Activated CD4-positive, alpha-beta T cell treated with anti-CD3 and anti-CD28 coated beads, Interleukin-2, amount 10 ng/mL, durations not matched to agents 24 days and 14 days (primary cell): ENCODE measurements at places on chromosomes 1 and 21. TPM values are rescaled to one million over a fixed set of nuclear protein-coding genes. Genes with fewer than 3 reads are reported as not detected.

The ESPN gene
- 0.49 and 1.3 TPM in 2 replicates for total RNA-seq

The KMO gene
- 0.09 TPM in 1 of 2 replicates, not detected in the other for total RNA-seq

The DENND2D gene
- 175 and 180 TPM in 2 replicates for total RNA-seq

The PCAT6 gene
- total RNA-seq, result 0.83 and 1.4 TPM in 2 replicates

The CELA3B gene
- total RNA-seq, result not detected in 2 replicates

The INKA2 gene
- total RNA-seq, result 2.4 and 2.6 TPM in 2 replicates

The TAS1R3 gene
- 0.28 and 0.38 TPM in 2 replicates for total RNA-seq

The LRRN2 gene
- total RNA-seq, result 0.05 TPM in 1 of 2 replicates, not detected in the other

The OR2M3 gene
- total RNA-seq, result not detected in 2 replicates

The C1QB gene
- not detected in 2 replicates for total RNA-seq

The ADORA3 gene
- total RNA-seq, result not detected in 2 replicates

The SMIM1 gene
- 0.66 and 1.4 TPM in 2 replicates for total RNA-seq

DNA sequence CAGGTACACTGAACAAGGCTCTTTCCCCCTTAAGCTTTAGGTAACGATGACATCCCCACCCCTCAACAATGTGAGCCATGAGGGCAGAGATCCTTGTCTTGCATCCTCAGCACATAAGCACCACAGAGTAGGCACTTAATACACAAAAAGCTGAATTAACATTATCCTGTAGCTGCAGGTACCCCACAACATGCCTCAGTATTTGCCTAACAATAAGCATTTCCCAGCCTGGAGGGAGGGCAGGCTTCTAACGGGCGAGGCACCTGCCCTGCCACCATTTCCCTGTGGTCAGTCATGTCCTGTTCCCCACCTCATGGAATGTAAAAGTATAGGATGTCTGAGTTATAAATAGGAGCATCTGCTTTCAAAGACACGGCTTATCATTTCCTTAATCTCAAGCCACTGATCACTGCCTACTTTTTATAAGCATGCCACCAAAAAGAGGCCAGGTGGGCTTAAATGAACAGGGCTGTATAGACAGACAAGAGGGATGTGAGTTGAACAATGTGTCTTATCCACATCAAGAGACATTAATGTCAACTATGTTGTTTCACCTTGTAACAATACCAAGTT is 3.4 kb downstream of the CAPZB start:
- H3K36me3 ChIP-seq, result peaks cover 28% of the 10 kb centered on the region
- peak overlapping the region; percentile 97 for H3K4me3 ChIP-seq
- no peaks in the 10 kb centered on the region for H3K27me3 ChIP-seq
- H3K4me1 ChIP-seq, result peaks cover 73% of the 10 kb centered on the region
- no peak for DNase-seq

- H3K36me3 ChIP-seq, result no peaks in the 10 kb centered on the region
- H3K27ac ChIP-seq, result no peak overlapping the region
These were observed 14.4 kb downstream of the PRR9 start for GRCh38 chr1:153231785-153232184.

GRCh38 chr1:61157468-61157987 is 75.2 kb downstream of the NFIA start:
- H3K4me3 ChIP-seq, result no peak overlapping the region
- no peaks in the 10 kb centered on the region for H3K36me3 ChIP-seq

- peaks cover 29% of the 10 kb centered on the region for H3K4me1 ChIP-seq
- H3K4me3 ChIP-seq, result no peak overlapping the region
- peaks cover 2% of the 10 kb centered on the region for H3K36me3 ChIP-seq
- no peak for DNase-seq
- no peaks in the 10 kb centered on the region for H3K27me3 ChIP-seq
These were observed 74.8 kb upstream of the HSPA13 start for GRCh38 chr21:14457762-14458161.

- H3K27me3 ChIP-seq, result no peaks in the 10 kb centered on the region
- no peak overlapping the region for H3K27ac ChIP-seq
These were observed 24.4 kb upstream of the PAXBP1 start for GRCh38 chr21:32795802-32796559.

DNA sequence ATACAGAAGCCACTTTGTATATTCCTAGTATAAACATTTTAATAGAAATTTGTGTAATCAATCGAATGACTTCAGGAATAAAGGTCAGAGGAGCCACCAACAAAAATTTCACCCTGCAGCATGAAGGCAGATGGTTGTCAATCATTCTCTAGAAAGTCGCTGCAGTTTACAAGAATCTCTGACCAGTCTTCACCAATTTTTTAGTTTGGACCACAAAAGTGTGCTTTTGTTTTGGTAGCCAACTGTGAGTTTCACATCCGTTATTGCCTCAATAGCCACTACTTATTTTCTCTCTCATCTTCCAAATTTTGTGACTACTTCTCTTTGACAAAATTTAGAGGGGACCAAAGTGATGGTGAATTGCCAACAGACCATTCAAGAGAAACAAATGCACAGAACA is 1155.6 kb downstream of the AMY1C start:
- H3K4me1 ChIP-seq, result no peaks in the 10 kb centered on the region
- H3K4me3 ChIP-seq, result no peak overlapping the region
- H3K36me3 ChIP-seq, result no peaks in the 10 kb centered on the region

DNA sequence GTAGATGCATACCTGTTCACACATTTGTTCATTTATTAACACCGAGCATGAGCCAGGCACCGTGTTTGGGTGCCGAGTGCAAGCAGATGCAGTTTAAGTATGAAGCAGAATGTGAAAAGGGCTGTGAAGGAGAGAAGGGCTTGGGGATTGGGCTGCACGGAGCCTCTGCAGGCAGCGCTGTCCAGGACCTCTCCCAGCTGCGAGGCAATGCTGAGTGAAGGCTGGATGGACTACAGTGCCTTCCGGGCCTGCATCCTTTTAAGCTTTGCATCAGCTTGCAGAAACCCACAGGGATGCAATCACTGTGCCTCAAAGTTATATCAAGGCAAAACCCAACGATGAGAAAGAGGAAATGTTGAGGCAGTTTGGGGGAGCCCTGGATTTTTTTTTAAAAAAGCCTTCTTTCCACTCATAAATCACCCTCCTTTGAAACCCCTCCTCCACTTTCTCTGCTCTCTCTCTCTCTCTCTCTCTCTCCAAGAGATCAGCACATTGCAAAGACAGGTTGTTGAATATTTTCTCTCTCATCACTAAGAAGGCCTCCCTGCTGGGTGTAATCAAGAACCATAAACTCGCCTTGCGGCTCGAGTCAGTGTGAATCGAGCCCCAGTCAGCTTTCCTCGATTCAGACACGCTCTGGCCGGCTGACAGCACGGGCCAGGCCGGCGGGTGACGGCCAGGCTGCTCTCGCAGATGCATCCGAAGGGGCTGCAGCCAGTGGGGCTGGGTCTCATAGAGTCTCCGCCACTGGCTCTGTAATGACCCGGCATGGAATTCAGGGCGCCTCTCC is 89.2 kb upstream of the POU3F1 start:
- H3K4me3 ChIP-seq, result no peak overlapping the region
- DNase-seq, result no peak
- no peak overlapping the region for H3K27ac ChIP-seq
- H3K36me3 ChIP-seq, result no peaks in the 10 kb centered on the region
- H3K4me1 ChIP-seq, result no peaks in the 10 kb centered on the region
- H3K27me3 ChIP-seq, result peaks cover 74% of the 10 kb centered on the region

DNA sequence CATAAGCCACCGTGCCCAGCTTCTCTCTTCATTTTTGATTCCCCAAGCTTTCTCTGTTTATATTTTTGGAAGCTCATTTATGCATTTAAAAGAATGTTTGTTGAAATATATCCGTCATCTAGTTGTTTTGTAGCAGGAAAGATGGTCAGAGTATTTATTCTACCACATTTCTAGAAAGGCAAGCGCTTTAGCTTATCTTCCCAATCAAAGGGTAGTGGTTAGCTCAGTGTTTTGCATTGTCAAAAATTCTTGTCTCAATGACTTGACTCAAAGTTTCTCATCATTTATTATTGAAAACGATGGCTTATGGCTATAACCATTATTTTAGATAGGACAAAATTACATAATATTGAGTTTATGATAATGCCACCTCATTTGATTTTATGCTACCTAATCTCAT is 116.1 kb upstream of the ZP4 start:
- no peak for DNase-seq
- H3K4me1 ChIP-seq, result no peaks in the 10 kb centered on the region
- H3K36me3 ChIP-seq, result no peaks in the 10 kb centered on the region
- no peak overlapping the region for H3K27ac ChIP-seq
- no peak overlapping the region for H3K4me3 ChIP-seq

GRCh38 chr1:180982422-180982821 is 40.2 kb downstream of the STX6 start:
- peak overlapping the region; percentile 58 for H3K4me3 ChIP-seq
- DNase-seq, result no peak
- H3K4me1 ChIP-seq, result peaks cover 31% of the 10 kb centered on the region

GRCh38 chr1:229803626-229804217 is 177.7 kb downstream of the URB2 start:
- H3K4me3 ChIP-seq, result no peak overlapping the region
- no peak for DNase-seq
- no peaks in the 10 kb centered on the region for H3K4me1 ChIP-seq
- no peaks in the 10 kb centered on the region for H3K36me3 ChIP-seq
- no peaks in the 10 kb centered on the region for H3K27me3 ChIP-seq

- H3K4me3 ChIP-seq, result no peak overlapping the region
- DNase-seq, result peak; percentile 74
- H3K4me1 ChIP-seq, result peaks cover 11% of the 10 kb centered on the region
- H3K27me3 ChIP-seq, result peaks cover 18% of the 10 kb centered on the region
These were observed 9.8 kb upstream of the CELSR2 start for GRCh38 chr1:109239409-109240068.

DNA sequence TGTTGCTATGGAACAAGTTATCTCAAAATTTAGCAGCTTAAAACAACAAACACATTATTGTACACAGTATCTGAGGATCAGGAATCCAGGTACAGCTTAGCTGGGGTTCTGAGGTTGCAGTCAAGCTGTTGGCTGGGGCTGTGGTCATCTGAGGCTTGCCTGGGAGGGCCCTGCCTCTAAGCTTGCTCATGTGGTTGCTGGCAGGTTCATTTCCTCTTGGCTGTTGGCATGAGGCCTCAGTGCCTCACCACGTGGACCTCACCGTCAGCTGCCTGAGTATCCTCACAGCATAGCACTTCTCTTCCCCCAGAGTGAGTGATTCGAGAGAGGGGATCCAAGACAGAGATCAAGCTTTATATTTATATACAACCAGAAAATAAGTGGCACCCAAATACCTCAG is 18.6 kb downstream of the NTPCR start:
- H3K4me1 ChIP-seq, result peaks cover 14% of the 10 kb centered on the region
- H3K27ac ChIP-seq, result peak overlapping the region; percentile 32
- H3K27me3 ChIP-seq, result no peaks in the 10 kb centered on the region

DNA sequence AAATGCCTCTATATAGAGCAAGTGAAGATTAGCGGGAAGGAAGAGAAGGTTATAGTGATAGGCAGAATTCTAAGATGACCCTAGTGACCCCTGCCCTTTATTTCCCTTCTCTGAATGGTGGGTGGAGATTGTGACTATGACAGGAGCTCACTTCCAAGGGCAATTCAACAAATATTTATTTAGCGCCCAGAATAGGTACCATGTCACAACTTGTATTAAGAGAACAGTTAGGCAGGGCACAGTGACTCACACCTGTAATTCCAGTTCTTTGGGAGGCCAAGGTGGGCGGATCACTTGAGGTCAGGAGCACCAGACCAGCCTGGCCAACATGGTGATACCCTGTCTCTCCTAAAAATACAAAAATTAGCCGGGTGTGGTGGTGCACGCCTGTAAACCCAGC is 236.0 kb upstream of the POGK start:
- no peak overlapping the region for H3K27ac ChIP-seq
- no peak for DNase-seq
- no peaks in the 10 kb centered on the region for H3K27me3 ChIP-seq
- no peaks in the 10 kb centered on the region for H3K4me1 ChIP-seq
- no peaks in the 10 kb centered on the region for H3K36me3 ChIP-seq
- no peak overlapping the region for H3K4me3 ChIP-seq

- H3K27me3 ChIP-seq, result peaks cover 58% of the 10 kb centered on the region
- peak within 1 kb of the TSS; percentile 26 for H3K27ac ChIP-seq
- H3K4me1 ChIP-seq, result peaks cover 5% of the 10 kb centered on the region
- H3K4me3 ChIP-seq, result peak within 1 kb of the TSS; percentile 73
- DNase-seq, result peak; percentile 87
These were observed at the start of gene BACE2 for GRCh38 chr21:41167348-41168342. TSS of gene BACE2 (plus strand) at chr21:41168160. CDS start at chr21:41168264, 104 bp downstream.

GRCh38 chr1:52142220-52143183 is 613 bp downstream of the ZFYVE9 start:
- H3K36me3 ChIP-seq, result no peaks in the 10 kb centered on the region
- H3K27ac ChIP-seq, result peak overlapping the region; percentile 74
- H3K27me3 ChIP-seq, result peaks cover 31% of the 10 kb centered on the region
- peak; percentile 77 for DNase-seq
- H3K4me3 ChIP-seq, result peak overlapping the region; percentile 81

DNA sequence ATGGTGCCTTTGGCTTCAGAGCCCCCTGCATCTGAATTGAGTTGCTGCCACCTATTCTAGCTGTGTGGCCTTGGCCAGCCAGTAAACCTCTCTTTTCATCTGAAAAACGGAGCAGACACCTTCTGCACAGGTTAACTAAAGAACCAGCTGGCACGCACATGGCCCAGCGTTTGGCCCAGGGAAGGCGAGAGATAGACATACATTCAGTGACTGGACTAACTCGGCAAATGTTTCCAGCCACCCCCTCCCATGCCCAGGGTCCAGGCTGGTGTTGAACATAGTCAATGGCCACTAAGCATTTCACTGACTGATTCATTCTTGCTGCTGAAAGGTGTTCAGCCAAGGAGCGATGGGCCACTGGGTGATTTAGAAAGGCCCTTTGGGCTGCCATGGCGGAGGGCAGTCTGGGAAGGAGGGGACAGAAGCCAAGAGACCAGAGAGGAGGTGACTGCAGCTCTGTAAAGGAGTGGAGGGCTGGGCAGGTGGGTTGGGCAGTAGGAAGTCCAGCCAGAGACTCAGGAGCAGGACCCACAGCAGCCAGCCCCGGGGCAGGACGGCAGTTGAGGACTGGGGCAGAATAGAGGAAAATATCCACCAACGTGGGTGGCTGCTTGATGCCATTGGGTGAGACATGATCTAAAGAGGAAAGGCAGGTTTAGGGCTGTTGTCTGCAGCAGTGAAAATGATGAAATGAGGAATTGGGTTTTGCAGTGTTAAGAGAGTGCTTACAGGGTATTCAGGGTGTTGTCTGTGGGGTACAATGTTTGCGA is 184.3 kb downstream of the HIVEP3 start:
- no peak for DNase-seq
- peaks cover 3% of the 10 kb centered on the region for H3K36me3 ChIP-seq
- H3K4me3 ChIP-seq, result no peak overlapping the region
- no peaks in the 10 kb centered on the region for H3K27me3 ChIP-seq

GRCh38 chr1:244857761-244858160 is 6.6 kb downstream of the HNRNPU start:
- no peak for DNase-seq
- no peaks in the 10 kb centered on the region for H3K27me3 ChIP-seq
- peak overlapping the region; percentile 16 for H3K27ac ChIP-seq
- H3K4me1 ChIP-seq, result peaks cover 68% of the 10 kb centered on the region
